SK-N-MC (cell line): ENCODE measurements at places on chromosomes 7 and 10.

GRCh38 chr10:4141471-4141870 is 356.5 kb upstream of the KLF6 start:
- DNase-seq, result no peak

DNA sequence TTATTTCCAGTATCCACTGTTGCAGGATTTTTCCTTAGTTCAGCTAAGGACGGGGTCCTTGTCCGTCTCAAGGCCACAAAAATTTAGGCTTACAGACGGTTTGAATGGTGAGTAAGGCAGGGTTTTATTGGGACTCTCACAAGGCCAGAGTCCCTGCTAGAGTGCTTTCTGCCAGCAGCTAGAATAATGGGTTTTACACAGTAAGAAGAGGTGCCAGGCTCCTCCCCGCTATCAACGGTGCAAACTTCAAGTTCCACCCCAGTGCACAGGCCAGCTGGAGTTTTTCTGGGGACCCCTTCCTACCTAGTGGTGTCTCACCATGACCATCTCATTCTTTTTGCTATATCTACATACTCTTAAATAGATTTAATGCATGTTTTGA is 198.5 kb upstream of the KCTD7 start:
- DNase-seq, result no peak

- DNase-seq, result no peak
Observed at GRCh38 chr10:64586934-64587503, 1065.8 kb downstream of the REEP3 start.

- DNase-seq, result no peak
Observed at GRCh38 chr10:127123626-127124025, 72.8 kb downstream of the INSYN2A start.

- no peak for DNase-seq
Observed at GRCh38 chr10:122373721-122374120, 787 bp upstream of the PLEKHA1 start.

DNA sequence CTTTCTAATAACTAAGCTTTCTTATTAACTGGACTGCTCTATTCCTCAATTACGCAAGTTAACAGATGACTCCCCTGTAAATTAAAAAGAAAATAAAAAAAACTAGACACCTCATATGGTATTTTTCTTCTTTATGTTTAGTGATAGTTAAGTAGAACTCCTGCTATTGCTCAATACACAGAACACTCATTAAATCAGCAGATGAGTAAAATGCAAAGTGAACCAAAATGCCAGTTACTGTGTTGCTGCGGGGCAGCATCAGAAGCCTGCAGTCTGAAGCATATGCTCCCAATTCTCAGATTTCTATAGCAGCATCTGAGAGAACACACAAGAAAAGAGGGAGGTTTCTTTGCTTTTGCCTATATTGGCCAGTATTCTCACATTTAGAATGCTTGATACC is 28.4 kb downstream of the CDK6 start:
- DNase-seq, result peak; percentile 42

DNA sequence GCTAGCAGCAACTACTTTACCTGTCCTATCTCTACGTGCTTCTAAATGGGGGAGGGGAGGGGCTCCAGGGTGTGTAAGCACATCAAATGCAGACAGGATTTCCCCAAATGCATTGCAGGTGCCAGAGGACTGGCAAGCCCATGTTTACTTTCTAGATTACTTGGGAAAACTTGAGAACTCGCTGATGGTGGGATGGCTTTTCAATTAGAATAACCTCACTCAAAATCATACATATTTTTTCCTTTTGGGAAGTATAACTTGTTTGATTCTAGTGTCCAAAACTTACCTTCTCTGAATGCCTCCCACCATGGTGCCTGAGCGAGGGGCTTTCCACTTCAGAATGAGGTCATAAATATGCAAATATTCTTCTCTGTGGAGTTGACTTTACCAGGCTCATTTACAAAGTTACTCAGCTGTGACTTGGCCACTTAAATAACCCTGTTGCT is 191.3 kb upstream of the RHOBTB1 start:
- no peak for DNase-seq

DNA sequence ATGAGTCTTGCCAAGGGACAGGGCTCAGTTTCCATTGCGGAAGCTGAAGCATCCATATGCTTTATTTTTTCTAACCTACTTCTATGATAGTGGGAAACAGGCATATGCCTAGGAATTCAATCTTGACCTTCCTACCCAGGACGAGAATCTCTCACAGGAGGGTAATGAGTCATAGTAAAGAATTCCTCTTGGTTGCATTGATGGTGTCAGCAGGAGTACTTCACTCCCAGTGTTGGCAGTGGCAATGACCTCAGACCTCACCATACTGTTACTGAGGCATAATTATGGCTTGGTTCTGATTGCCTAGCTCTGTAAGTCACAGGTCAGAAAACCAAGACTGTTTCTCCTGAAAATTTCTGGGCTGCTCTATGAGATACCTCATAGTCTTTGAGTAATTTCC is 552.9 kb downstream of the ARL4A start:
- no peak for DNase-seq
